ENCODE measurements at places on chromosomes 1 and 21. TPM values are rescaled to one million over a fixed set of nuclear protein-coding genes. Genes with fewer than 3 reads are reported as not detected.

GRCh38 chr1:91701472-91701869, 184.5 kb downstream of the TGFBR3 start:
- DNase-seq: no peak
- H3K4me3 ChIP-seq: no peak overlapping the region
- H3K27ac ChIP-seq: no peak overlapping the region
- no peaks in the 10 kb centered on the region for H3K4me1 ChIP-seq
- no peaks in the 10 kb centered on the region for H3K27me3 ChIP-seq

Gene PYHIN1
- polyA plus RNA-seq: 5.5 TPM

- H3K36me3 ChIP-seq: no peaks in the 10 kb centered on the region
- no peak overlapping the region for H3K27ac ChIP-seq
- H3K4me1 ChIP-seq: peaks cover 24% of the 10 kb centered on the region
- H3K4me3 ChIP-seq: no peak overlapping the region
- no peaks in the 10 kb centered on the region for H3K27me3 ChIP-seq
These were observed 4.8 kb downstream of the RIPK4 start for GRCh38 chr21:41761934-41762635.

- peak; percentile 25 for DNase-seq
- H3K4me1 ChIP-seq: no peaks in the 10 kb centered on the region
- H3K4me3 ChIP-seq: no peak overlapping the region
- H3K27me3 ChIP-seq: no peaks in the 10 kb centered on the region
- H3K27ac ChIP-seq: no peak overlapping the region
These were observed 36.5 kb downstream of the RLF start for GRCh38 chr1:40197656-40198055.

GRCh38 chr1:29629401-29629800, 393.1 kb downstream of the PTPRU start:
- no peak for DNase-seq
- no peaks in the 10 kb centered on the region for H3K27me3 ChIP-seq
- no peak overlapping the region for H3K27ac ChIP-seq
- no peak overlapping the region for H3K4me3 ChIP-seq

- peaks cover 13% of the 10 kb centered on the region for H3K27me3 ChIP-seq
- H3K4me3 ChIP-seq: no peak overlapping the region
- H3K36me3 ChIP-seq: no peaks in the 10 kb centered on the region
- H3K4me1 ChIP-seq: peaks cover 20% of the 10 kb centered on the region
- H3K27ac ChIP-seq: no peak overlapping the region
These were observed 2.8 kb downstream of the ARHGEF16 start for GRCh38 chr1:3456964-3457909.

Measured in B cell (primary cell).